ENCODE measurements at places on chromosomes 3 and 15.

DNA sequence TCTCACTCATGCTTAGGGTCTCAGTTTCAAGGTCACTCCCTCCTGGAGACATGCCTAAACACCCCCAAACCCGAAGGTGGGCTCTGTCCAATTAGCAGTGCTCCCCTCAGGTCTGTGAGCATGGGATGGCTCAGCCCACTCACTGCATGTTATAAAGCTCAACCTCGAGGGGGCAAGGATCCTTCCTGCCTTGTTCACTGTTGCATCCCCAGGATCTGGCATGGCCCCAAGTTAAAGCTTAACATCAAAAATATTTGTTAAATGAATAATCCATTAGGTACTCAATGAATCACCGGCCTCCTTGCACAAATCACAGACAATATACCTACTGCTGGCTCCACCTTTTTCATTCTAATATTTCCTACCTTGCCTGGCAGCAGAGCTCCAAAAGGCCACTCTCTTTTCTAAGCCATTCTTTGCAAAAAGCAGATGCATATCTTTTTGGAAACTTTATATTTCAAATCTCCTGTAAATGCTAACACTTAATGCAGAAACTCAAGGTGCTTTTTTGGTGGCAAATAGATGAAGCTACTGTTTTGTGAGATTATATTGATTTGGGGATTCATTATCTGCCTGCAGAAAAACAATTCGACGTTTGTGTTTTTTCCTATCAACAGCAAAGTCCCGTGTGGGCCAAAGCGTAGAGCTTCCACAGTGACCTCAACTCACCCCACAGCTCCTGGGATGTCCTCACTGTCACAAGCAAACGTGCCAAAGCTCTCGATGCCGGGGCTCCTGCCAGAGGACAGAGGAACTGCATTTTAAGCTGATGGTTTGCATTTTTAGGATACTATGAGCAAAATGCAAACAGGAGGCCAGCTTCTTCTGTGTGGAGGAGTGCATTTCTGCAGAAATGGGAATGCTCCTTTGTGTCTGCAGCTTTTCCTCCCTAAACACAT lies 35.4 kb downstream of the PCOLCE2 start:
- DNase-seq = no peak

- no peak for DNase-seq
Measured at GRCh38 chr15:98232761-98233160, 272.3 kb downstream of the ARRDC4 start.

- no peak for DNase-seq
Measured at GRCh38 chr3:164687902-164688301, 390.4 kb downstream of the SI start.

DNA sequence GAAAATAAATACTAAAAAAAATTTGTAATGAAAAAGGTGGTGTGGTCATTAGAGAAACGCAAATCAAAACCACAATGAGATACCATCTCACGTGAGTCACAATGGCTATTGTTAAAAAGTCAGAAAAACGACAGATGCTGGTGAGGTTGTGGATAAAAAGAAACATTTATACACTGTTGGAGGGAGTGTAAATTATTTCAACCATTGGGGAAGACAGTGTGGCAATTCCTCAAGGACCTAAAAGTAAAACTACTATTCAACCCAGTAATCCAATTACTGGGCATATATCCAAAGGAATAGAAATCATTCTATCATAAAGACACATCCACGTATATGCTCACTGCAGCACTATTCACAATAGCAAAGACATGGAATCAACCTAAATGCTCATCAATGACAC lies 120.3 kb downstream of the MYO9A start:
- DNase-seq = no peak

DNA sequence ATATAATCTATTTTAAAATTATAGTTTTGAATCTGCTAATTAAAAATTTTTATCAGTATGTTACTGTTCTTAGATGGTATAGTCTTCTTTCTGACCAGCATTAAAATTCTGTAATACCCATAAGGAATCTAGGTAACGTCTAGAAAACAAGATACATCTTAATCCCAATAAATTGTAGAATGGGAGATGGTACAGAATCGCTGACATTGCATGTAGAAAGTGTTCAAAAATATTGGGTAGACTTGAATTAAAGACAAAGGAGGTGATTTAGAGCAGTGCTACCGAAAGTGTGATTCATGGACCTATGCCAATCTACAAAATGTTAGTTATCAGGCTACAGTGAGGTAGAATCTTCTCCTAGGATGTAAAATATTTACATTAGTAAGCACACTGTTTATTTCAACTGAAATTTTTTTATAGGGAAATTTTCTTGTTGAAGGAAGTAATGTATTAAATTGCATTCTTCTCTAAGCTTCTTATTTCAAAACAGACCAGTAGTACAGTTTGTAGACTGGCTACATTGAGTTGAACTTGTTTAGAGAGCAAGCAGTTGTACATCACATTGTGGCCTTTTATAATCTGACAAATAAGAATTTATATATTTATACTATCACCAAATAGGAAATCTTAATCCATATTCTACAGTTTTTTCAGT lies 17.1 kb downstream of the MINDY2 start:
- DNase-seq = no peak

DNA sequence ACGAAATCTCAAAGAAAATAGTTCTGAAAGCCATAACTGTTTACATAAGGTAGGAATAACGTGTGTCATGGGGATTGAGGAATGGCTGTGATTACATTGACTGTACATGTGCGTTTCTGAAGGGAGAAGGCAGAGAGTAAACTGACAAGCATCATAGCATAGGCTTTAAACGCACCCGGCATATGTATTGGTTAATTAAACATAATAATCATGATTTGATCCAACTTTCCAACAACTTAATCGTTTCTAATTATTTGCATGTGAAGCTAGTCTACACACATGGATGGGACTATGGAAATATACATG lies 3.3 kb downstream of the TMEM108 start:
- no peak for DNase-seq

GRCh38 chr3:7144697-7145308 lies 283.9 kb downstream of the GRM7 start:
- DNase-seq = no peak

DNA sequence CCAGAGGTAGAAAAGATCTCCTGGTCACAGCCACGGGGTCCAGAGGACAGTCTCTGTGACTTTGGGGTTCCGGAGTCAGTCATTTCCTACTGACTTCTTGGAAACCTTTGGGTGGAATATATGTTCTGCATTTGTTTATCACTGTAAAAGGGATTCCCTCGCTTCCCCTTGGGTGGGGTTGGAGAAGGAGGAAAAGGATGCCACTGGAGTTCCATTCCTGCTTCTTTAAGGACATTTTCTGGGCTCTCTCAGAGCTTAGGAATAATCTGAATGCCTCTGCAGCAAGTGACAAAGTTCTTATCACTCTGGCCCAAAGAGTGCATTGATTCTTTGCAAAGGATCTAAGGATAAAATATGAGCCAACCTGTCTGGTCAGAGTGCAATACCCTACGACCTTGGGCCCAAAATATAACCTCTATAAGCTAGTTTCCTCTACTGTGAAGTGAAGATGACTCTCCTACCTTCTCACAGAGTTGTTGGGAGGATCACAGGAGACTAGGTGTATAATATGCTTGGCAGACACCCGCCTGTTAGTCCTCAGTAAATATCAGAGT lies 17.2 kb downstream of the ARHGEF3 start:
- DNase-seq = no peak

GRCh38 chr15:68113751-68114150 lies 59.6 kb downstream of the PIAS1 start:
- no peak for DNase-seq

DNA sequence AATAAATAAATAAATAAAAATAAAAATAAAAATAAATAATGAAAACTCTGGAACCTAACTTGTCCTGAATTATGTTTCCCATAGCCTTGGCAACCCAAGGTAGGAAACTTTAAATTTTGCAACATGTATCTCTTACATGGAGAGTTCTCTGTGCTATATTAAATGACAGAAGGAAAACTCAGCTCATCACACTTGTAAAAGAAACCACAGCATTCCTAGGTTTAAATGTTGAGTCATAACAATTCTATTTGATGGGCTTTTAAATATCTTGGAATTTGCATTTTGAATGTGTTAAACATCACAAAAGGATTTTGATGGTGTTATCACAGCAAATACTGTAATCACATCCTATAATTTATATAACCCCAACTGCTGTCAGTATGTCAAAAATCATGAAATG lies 144.2 kb downstream of the LRTM1 start:
- peak; percentile 65 for DNase-seq

DNA sequence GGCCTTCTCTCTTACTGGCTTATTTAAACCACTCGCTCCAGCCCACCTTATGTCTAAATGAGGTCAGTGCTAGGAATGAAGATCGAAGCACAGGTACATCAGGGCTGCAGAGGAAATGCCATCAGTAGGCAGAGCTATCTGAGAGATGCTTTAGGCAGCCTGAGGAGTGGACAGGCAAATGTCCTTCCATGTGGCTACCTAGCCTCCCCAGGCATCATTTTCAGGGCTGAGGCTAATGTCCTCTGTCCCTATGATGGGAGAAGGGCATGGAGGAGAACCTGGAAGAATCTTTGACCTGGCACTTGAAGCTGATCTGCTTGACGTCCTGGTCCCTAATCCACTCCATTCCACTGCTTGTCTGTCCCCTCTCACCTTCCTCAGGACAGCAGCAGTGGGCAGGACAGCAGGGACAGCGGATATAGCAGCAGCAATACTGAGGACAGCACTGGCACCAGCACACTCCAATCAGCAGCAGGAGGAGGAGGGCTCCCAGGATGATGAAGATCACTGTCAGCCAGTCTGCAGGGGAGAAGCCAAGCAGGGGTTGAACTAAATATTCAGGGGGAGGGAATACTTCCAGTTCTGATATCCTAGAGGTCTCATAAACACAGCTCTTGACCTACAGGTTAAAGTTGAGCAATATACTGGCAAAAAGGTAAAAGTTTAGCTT lies 21.0 kb downstream of the ILDR1 start:
- no peak for DNase-seq

DNA sequence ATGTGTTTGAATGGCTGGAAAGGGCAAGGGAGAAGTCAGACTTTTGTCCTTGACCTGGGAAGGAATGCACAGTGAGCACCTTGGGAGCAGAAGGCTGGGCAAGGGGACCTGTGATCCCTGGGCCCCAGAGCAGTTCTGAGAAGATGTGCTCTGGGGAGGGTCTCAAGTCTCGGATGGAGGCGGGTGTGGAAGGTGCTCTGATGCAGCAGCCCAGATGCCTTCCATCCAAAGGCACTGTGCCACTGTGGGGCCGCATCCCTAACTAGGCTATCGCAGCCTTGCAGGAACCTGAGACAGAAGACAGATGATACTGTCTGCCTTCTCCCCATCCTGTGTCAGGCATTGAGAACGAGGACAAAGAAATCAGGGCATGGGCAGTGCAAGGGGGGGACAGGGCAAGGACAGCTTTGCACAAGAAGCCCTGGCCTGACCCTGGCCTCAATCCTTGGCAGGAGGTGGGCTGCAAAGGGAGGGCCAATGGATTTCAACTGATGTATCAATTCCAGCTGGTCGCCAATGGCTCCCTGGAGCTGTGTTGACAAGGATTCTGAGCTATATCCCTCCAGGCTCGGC lies 14.6 kb upstream of the PRKCD start:
- DNase-seq = no peak

DNA sequence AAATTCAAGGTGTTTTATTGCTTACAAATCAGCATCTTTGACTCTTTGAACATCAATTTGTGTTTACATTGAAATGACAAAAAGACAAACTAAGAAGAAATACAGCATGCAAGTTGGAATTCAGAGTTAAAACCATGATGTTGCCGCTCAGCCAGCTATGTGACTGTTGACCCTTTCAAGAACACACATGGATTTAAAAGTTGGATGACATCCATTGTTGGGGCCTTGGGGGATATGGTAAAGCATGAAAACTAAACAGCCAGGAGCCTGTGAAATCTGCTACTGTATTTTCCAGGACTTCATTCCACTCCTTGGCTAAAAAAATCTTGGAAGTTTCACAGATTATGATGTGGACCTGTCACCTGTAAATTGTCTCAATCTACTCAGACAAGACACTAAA lies 4.6 kb downstream of the P2RY1 start:
- no peak for DNase-seq

DNA sequence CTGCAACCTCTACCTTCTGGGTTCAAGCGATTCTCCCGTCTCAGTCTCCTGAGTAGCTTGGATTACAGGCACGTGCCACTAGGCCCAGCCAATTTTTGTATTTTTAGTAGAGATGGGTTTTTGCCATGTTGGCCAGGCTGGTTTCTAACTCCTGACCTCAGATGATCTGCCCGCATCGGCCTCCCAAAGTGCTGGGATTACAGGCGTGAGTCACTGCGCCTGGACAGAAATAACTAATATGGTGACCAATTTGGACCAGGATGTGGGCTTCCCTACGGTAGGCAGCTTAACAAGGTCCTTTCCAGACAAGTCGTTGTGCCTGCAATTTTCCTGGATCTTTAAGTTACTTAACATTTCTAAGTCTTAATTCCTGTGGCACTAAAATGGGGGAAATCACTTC lies 14.8 kb downstream of the WDR53 start:
- DNase-seq = no peak

- no peak for DNase-seq
Measured at GRCh38 chr3:120846073-120846472, 61.9 kb upstream of the STXBP5L start.

- peak; percentile 46 for DNase-seq
Measured at GRCh38 chr3:64295594-64295993, 70.3 kb upstream of the PRICKLE2 start.

- no peak for DNase-seq
Measured at GRCh38 chr3:119700269-119700919, 2.4 kb upstream of the CFAP91 start.
